Brain (organoid and tissue), 16 donors: ENCODE measurements at places on chromosomes 7 and 10.

- no peak for DNase-seq
Observed at GRCh38 chr10:125584954-125585353, 98.0 kb downstream of the TEX36 start.

- no peak for DNase-seq
Observed at GRCh38 chr7:44798649-44799305, 2.3 kb downstream of the PPIA start.

GRCh38 chr7:136183981-136184380 is 206.8 kb upstream of the MTPN start:
- DNase-seq = no peak

GRCh38 chr7:151301471-151302462 is 39.8 kb upstream of the NUB1 start:
- DNase-seq = no peak

DNA sequence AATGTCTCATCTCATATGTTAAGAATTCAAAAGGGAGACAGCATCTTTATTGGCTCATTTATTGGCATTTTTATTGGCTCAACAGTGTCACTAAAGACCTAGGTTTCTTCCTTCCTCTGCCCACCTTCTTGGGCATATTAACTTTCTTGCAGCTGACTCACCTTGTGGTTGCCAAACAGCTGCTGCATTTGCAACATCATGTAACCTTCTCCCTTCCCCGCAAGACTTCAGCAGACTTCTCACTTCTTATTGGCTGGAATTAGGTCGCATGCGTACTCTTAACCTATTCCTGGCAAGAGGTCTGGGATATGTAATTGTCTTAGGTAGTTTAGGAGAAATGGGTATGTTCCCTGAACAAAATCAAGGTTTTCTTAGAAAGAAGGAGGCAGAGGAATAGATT is 263.2 kb downstream of the POU6F2 start:
- no peak for DNase-seq

GRCh38 chr7:6578114-6579084 is 1.1 kb downstream of the ZDHHC4 start:
- no peak for DNase-seq

DNA sequence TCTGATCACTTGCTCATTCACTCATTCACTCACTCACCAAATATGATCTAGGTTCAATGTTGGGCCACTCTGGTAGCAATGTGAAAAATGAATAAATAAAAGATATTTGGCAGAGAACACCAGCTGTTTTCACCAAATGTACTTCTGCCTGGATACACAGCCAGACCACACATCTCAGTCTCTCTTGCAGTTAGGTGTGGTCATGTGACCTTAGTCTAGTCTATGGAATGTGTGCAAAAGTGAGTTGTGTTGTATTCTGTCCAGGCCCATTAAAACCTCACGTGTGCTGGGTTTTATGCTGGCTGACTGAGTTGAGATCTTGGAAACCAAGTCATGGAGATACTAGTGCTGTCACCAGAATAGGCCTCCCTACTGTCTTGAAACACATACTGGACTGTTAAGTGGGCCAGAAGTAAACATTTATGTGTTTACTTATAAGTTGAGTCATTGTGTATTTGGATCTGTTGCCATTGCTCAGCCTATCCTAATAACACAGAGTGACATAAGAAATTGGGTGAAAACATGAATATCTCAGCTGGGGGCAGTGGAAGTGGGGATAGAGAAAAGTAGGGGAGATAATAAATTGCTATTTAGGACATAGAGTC is 145.5 kb downstream of the PTEN start:
- no peak for DNase-seq

DNA sequence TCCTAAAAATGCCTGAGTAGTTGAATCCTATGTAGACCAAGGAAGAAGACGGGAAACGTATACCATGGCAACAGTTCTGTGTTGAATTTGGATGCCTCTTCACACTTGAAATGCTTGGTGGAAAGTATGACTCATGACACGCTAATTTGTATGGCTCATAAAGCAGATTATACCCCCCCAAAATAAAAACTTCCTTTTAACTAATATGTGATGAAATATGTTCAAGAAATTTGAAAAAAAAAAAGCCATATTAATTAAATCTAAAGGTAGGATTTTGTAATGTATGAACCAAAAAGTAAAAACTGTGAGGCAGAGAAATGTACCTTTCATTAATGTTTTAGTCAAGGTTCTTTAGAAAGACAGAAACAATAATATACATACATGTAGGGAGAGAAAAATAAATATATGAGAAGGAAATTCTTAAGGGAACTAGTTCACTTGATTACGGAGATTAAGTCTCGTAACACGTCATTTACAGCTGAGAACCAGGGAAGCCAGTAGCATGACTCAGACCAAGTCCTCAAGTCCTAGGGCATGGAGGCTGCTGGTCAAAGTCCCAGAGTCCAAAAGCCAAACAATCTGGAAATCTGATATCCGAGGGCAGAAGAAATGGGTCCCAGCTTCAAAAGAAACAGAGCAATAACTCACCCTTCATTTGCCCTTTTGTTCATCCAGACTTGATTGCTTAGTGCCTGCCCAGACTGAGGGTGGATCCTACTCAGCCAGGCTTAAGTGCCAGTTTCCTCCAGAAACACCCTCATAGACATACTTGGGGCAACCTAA is 485.1 kb downstream of the SEMA3D start:
- no peak for DNase-seq

DNA sequence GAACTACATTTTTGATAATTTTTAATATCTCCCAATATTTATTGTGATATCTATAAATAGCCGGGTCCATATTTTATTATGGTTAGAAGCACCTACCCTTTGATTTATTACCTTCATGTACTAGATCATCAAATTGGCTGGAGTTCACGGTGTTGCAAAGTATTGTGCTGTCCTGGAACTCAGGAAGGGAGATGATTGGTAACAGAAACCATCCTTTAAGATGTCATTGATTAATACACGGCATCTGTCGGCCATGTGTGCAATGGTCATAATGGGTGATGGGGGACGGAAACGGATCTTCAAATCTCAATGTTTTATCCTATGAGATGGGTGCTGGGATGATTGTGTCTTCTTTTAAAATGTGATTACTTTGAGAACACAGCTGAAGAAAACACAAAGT is 157.0 kb downstream of the NEBL start:
- no peak for DNase-seq

- DNase-seq = no peak
Observed at GRCh38 chr10:17867056-17867455, 57.9 kb downstream of the MRC1 start.

GRCh38 chr7:96527133-96527827 is 182.4 kb downstream of the SEM1 start:
- DNase-seq = no peak

- no peak for DNase-seq
Observed at GRCh38 chr10:85168243-85168642, 839.9 kb downstream of the CCSER2 start.

DNA sequence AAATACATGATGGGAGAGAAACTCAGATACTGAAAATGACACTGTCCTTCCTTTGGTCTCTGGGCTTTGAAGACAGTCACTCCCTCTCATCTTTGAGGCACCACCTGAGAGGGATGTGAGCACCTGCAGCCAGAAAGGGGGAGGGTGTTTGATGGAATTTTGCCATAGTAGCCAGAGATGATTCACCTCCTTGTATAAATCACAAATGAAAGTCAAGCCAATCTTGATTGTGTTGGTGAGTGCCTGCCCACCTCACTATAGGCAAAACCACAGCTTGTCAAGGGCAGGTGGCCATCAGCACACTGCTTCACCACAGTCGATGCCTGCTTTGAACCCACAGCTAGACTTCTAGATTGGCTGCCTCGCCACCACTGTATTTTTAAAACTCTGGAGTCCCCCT is 48.2 kb downstream of the PON1 start:
- no peak for DNase-seq

- DNase-seq = no peak
Observed at GRCh38 chr10:119413471-119414080, 128.9 kb downstream of the RGS10 start.

DNA sequence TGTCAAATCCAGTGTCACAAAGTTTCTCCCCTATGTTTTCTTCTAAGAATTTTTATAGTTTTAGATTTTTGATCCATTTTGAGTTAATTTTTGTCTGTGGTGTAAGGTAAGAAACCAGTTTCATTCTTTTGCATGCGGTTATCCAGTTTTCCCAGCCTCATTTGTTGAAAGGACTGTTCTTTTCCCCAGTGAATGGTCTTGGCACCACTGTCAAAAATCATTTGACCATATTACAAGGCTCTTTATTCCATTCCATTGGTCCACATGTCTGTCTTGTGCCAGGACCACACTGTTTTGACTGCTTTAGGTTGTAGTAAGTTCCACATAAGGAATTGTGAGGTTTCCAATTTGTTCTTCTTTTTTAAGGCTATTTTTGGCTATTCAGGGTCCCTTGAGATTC is 64.0 kb downstream of the INPP5A start:
- no peak for DNase-seq

DNA sequence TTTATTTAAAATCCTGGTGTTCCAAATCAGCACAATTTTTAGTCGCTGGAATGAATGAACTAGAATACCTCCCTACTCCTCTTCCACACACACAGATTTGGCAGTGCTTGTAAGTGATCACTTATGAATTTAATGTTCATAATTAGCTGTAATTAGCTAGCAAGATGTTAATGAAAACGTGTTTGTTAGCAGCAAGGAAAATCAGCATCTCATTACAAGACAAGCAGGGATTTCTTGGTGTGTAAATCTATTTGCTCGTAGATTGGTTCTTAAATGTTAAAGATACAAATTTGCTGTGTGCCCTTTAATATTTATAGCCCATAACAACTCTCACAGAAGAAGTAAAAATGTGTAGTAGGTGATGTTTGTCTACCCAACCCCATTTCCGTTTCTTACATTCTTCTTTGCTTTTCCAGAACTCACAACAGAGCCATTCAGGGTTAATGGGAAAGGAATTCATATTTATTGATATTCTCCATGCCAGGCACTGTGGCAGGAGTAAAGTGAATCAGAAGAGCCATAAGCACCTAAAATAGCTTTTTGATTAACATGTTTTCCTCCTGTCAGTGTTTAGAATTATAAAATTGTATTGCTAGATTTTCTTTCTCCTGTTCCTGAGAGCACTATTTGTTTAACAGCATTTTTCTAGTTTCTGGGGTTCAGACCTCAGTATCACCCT is 49.6 kb downstream of the SEMA3C start:
- peak; percentile 21 for DNase-seq

DNA sequence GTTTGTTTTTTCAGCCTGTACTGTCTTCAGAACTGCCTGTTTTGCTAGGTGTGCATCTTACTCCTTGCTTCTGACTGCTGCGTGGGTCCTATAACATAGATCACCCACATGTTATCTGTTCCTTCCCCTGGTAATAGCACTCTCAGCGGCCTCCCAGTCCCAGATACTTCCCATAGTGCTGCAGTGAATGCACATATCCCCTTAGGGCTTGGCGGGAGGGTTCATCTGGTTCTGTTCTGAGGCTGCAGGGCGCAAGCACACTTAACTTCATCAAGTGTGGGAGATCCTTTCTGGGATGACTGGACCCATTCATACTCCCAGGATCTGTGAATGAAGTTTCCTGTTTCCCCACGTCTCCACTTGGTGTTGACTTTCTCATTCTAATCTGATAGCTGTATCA is 90.7 kb downstream of the CELF2 start:
- no peak for DNase-seq

DNA sequence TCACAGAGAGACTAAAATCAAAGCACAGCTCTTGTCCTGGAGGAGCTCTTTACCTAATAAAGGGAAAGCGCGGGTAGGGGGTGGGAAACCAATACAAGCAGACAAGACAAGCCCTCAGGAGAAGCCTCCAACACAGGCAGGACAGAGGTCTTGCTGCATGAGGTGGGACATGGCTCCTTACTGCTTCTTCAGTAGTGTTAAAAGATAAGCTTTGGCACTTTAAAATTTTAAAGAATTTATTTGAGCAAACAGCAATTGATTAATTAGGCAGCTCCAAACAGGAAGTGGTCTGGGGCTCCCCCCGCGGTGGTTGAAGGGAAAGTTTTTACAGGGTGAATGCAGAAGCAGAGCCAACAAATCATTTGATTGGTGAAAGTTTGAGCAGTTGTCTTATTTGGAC is 50.3 kb upstream of the MACC1 start:
- DNase-seq = no peak

DNA sequence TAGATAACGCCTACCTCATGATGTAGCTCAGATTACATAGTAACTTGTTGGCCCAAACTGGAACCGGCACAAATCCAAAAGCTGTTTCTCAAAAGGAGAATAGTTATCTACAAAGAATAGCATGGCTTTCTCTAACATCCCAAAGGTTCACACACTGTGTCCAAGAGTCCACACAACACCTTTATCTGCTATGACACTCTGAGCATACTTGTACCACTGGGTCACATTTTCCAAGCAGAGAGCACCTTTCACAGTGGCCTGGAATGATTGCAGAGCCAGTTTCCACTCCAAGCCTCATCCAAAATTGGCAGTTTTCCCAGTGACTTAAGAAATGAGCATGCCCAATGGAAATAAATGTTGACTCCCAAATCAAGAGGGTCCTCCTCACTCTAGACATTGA is 155.3 kb downstream of the VWC2 start:
- no peak for DNase-seq

DNA sequence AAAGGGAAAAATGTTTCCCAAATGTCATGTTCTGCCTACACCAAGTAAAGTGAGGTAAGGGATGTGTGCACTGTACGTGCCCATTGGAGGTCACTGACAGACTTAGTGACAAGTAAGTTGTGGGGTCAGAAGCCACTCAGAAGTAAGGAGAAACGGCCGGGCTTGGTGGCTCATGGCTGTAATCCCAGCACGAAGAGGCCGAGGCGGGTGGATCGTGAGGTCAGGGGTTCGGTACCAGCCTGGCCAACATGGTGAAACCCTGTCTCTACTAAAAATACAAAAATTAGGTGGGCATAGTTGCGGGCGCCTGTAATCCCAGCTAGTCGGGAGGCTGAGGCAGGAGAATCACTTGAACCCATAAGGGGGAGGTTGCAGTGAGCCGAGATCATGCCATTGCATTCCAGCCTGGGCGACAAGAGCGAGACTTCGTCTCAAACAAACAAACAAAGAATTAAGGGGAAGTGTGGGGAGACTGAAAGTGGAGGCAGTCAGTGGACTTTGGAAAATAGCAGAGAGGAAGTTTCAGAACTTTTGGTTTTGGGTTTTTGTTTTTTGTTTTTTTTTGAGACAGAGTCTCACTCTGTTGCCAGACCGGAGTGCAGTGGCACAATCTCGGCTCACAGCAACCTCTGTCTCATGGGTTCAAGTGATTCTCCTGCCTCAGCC is 114.8 kb downstream of the WDFY4 start:
- no peak for DNase-seq

DNA sequence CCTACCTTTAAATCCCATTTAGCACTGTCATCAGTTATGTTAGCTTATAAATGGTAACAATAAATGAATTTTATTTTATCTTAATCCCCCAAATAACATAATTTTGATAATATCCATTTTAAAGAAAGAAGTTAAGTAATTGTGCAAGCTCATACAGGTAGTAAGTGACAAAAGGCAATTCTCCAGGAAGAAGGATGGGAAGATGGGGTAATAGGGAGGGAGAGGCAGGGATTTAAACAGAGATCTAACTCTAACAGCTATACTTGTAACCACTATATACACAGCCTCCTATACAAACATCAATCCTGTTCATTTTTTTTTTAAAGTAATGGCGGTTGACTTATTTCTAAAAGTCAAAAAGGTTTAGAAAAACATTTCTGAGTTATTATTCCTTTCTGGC is 119.4 kb downstream of the SGMS1 start:
- no peak for DNase-seq
